ENCODE measurements at places on chromosomes 2 and 18.

GRCh38 chr2:62550461-62550860 lies 44.5 kb upstream of the TMEM17 start:
- DNase-seq, result no peak

DNA sequence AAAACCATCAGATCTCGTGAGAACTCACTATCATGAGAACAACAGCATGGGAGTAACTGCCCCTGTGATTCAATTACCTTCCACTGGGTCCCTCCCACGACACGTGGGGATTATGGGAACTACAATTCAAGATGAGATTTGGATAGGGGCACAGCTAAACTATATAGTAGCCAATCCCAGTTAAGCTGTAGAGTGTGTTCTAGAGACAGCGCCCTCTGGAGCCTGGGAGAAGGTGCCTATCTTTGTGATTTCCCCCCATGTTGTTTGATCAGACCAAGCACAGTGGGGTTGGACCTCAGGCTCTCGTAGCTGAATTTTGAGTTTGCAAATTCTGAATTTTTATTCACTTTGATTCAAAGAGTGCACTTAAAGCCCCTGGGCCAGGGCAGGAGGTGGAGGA lies 108.2 kb upstream of the TWIST2 start:
- no peak for DNase-seq

GRCh38 chr2:85668009-85668856 lies at the start of gene SFTPB:
Gene SFTPB, minus strand, starts transcription at chr2:85668199. Its CDS starts 16 bp downstream, at chr2:85668183.
- DNase-seq, result peak; percentile 15

DNA sequence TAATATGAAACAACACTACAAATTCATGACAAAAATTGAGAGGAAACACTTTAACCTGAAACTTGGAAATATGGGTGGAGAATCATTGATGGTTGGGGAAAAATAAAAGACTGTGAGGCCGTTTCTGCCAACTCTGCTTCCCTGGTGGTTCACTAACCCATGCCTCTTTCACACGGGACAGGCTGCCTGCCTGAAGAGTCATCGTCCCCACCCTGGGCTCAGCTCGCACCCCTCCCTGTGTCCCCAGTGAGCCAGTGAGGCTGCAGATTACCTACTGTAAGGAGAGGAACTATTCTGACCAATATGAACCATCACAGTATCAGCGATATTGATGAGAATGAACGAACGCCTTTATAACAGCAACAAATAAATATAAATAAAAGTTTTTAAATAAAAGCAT lies 357.8 kb upstream of the CDH20 start:
- DNase-seq, result no peak

- DNase-seq, result no peak
These were observed 2.8 kb downstream of the KYNU start for GRCh38 chr2:142880279-142880678.

- peak; percentile 4 for DNase-seq
These were observed 2.5 kb upstream of the ADRA2B start for GRCh38 chr2:96118698-96119388.

GRCh38 chr2:234670806-234671205 lies 173.9 kb upstream of the ARL4C start:
- DNase-seq, result no peak

DNA sequence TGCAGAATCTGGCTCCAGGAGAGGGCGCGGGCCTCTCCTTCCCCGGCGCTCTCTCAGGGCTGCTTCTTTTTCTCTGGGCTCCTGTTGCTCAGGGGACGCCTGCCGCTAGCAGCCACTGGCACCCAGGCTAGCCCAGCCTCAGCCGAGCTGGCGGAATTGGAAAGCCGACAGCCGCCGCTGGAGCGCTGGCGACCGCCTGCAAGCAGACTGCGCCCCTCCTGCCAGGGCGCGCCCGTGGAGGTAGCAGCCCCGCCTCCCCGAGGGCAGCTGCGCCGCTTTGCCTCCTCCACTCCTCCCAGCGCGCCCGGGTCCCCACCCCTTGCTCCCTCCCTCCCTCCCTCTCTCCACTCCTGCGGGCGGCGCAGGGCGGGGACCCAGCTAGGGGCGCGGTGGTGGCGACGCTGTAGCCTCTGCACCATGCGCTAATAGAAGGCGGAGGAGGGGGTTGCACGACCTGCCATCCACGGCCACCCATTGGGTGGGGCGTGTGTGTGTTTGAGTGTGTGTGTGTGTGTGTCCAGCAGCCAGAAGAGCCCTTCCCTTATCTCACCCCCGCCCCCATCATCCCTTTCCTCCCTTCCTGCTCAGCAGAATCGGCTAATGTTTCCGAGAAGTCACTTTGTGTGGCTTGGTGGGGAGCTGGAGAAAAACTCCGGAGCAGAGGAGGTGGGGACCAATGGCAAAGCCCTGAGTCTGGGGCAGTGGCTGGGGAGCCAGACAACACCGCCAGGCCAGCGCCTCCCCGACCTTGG lies at the start of gene SCN9A:
Gene SCN9A, minus strand, starts transcription at position 209 of the 752 bp plus-strand sequence. CDS start 64,188 bp downstream, outside the sequence.
- peak; percentile 64 for DNase-seq

DNA sequence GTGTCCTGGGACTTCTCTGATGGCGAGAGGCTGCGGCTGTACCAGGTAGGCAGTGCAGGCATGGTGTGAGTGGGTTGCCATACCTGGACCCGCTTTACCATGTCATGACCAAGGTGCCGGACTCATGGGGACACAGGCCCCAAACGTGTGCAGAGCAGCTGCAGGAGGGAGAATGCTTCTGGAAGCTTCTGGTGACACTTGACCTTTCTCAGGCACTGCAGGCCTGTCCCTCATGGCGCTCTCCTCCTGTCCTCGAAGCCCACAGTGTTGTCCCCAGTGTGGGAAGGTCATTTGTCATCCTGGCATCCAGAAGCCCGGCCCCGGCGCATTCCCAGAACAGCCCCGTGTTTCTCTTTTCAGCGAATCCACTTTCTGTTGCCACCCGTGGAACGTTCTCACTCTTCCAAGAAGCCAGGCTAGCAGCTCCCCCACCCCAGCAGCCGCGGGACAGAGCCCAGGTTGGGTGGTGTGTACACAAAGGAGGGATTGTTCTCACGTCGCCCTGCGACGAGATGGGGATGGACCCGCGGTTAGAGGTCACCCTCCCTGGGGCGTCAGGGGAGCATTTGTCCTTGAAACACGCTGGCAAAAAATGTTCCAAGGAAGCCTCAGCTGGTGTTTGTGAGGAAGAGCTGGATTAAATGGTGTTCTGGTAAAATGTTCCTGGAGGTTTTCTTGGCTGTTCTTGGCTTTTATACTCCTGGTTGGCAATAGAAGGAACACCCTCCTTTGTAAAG lies 43.7 kb downstream of the SH3BP4 start:
- DNase-seq, result no peak

- no peak for DNase-seq
These were observed 32.7 kb downstream of the VSNL1 start for GRCh38 chr2:17573085-17573803.

- DNase-seq, result no peak
These were observed 339.8 kb upstream of the CDH7 start for GRCh38 chr18:65411061-65411460.

DNA sequence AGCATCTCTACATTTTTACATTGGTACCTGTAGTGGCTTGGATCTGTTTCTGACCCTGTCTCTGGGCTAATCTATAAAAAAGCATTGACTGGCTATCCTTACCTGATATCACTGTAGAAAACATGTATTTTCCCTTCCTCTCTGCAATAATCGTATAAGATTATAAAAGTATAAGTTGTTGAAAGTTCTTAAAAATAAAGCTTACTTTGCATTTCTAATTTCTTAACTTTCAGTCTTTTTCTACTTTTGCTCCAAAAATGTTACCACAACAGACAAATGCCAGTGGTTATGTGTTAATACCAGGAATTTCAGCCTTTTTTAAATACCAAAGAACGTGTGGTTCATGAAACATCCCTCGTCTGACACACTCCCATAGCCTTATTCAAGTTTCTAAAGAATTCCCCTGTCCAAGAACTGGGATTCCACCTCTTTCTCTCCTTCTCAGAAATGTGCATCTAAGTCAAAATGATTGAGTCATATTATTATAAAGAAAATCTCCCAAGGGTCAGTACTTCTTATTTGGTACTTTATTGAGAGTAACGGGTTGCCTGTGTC lies 28.5 kb upstream of the ACKR3 start:
- no peak for DNase-seq

Data from activated CD4-positive, alpha-beta T cell treated with anti-CD3 and anti-CD28 coated beads for 36 hours (primary cell).